Activated T-cell treated with anti-CD3 and anti-CD28 coated beads, Interleukin-2, amount 50 U/mL, for 4 hours (primary cell): ENCODE measurements at places on chromosomes 6 and 20. TPM values are rescaled to one million over a fixed set of nuclear protein-coding genes. Genes with fewer than 3 reads are reported as not detected.
A peak's percentile ranks its signal among the peaks of the same experiment; 100 is the strongest.

GRCh38 chr20:57384953-57385761 is 6.0 kb upstream of the RBM38 start:
- no peak for DNase-seq

HLA-DQB2 gene
- not detected for total RNA-seq

- no peak for DNase-seq
These were observed 19.3 kb upstream of the IYD start for GRCh38 chr6:150349546-150349945.

DHX35 gene
- total RNA-seq: 17.2 TPM

NCOA3 gene
- 118 TPM for total RNA-seq

DNA sequence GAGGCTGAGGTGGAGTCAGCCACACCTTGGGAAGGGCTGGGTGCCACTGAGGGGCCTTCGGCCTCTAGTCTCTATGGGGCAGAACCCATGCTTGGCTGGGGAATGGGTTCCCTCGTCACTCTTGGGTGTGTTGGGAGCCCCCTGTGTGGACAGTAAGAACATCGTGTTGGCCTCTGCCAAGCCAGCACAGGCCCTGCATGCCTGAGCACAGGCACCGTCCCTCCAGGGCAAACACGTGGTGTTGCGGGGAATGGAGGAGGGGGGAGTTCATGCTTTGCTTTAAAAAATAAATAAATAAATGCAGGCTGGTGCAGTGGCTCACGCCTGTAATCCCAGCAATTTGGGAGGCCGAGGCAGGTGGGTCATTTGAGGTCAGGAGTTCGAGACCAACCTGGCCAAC is 63.0 kb downstream of the EZR start:
- DNase-seq: no peak

LY6G5C gene
- 3.8 TPM for total RNA-seq

DNA sequence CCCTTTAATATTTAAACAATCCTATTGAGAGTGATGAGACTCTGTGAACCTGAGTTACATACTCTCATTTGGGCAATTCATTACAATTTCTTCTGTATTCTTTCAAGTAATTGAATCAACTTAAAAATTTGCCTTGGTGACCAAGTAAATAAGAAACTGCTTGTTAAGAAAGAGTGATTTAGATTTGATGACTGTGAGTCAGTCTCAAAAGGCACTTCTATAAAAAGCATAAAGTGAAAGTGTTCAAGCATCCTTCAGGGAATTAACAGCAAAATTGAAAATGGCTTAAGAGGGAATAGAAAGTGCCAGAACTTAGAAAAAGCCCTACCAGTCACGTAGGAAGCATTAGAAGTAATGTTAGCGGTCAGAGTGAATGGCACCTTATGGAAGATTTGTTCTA is 654.7 kb downstream of the EPM2A start:
- DNase-seq: no peak

DNA sequence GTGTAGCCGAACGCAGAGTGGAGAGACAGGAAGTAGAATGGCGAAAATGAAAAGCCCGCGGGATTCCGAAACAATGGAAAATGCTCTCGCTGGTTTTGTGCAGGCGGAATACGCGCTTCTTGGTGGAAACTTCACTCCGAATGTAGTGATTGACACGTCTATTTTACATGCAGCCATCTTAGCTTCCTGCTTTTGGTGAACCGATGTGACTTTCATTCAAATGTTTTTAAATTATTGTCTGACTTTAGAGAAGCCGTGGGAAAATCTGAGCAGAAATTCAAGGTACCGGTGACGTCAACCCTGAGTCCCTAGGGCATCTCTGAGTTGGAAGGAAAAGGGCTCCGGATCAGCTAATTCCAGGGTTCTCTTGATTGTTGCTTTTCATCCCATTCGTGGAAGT is 11.4 kb downstream of the GPX5 start:
- no peak for DNase-seq

GRCh38 chr20:58331961-58332551 is 22.5 kb downstream of the RAB22A start:
- DNase-seq: no peak

DNA sequence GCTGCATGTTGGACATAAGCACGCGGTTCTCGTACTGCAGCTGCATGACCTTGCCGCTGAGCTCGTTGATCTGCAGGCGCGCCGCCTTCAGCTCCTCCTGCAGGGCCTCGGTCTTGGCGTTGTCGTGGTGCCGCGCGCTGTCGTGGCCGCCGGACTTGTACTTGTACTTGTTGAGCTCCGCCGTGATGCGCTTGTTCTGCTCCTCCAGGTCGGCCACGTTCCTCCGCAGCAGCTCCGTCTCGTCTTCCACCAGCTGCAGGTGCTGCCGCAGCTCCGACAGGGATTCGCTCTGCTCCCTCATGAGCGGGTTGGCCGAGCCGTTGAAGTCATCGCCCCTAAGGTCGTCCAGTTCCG is 16.6 kb upstream of the KIAA0408 start:
- no peak for DNase-seq

OPRM1 gene
- not detected for total RNA-seq

GRCh38 chr6:132413499-132413802 is 12.2 kb upstream of the MOXD1 start:
- DNase-seq: no peak

NTSR1 gene
- total RNA-seq: not detected

- DNase-seq: no peak
These were observed 55.2 kb downstream of the PSMB1 start for GRCh38 chr6:170497841-170498301.

GRCh38 chr6:28154357-28154756 is 12.7 kb downstream of the ZKSCAN8 start:
- no peak for DNase-seq

DNA sequence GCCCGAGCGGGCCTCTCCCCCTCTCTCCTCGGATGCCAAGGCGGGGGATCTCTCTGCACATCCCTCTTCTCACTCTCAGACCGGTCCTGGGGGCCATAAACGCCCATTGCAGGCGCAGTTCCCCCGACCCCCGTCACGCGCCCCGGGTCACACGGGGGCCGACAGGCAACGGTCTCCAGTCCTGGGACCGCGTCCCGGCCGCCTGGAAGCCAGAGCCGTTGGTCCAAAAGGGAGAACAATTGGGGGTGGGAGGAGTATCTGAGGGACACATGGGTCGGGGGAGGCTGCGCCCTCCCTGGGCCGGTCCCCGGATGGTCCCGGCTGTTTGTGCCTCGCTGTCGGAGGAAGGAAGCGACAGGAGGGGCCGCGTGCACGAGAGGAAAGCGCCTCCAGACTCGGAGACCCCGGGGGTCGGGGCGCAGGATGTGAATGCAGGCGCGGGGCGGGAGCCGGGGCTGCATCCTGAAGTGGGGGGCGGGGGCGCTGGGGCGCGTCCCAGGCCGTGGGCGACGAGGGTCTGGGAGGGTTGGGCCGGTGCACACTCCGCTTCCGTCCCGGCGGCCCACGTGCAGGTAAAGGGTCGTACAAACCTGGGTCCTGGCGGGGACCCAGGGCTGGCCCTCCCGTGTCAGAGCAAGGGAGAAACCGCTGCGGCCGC is 903 bp downstream of the SLC4A11 start:
- no peak for DNase-seq

DNA sequence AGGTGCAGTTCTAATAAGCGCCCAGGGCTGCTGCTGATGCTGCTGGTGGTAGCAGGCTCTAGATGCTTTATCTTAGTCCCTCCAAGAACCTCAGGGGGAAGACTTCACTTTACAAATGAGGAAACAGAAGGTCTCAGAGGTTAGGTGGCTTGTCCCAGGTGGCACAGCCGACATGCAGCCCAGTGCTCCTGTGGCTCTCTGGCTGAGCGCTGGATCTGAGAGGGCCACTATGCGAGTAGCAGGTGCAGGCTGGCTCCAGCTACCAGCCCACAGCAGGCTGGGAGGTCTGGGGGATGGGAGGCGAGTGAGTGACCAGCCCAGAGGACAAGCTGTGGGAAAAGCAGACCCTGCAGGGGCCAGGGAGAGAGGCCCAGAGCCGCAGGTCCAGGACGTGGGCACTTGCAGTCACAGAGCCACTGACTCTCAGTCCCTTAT is 90.9 kb downstream of the PRND start:
- DNase-seq: no peak

- DNase-seq: no peak
These were observed 66.2 kb downstream of the SLC22A23 start for GRCh38 chr6:3390698-3391097.

DNA sequence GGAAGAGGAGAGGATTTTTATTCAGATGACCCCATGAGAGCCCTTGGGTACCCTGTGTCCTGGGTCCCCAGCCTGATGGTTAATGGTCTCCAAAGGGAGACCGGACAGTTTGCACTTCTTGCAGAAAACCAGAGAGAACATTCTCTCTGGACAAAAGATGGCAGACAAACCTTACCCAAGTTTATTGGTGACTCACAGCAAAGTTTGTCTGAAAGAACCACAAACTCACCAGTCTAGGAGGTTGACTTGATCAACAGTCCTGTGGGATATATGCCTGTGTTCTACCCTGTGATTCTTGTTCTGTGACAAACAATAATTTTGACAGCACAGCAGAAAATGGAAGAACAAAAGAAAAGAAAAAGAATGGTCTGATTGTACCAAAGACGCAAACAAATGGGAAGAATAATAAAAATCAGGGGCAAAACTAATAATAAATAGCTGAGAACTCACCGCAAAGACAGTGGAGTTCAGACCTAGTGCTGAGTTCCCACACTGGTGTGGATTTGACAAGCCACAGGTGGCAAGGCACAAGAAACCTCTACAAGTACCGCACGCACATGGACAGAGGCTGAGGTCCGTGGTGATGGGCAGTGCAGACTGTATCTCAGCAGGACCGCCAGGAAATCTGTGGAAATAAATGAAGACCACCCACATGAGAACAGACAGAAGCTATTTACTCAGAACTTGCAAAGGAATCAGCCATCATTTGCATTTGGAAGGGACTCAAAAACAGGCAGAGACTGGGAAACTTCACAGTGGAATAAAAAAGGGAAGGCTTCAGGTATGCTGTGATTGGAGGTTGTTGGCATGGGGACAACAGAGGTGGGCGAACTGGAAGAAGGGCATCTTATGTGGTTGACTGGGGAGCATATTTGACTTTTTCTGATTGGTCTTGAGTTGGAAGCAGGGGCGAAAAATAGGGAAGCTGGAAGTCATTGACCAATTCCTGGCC is 246.3 kb upstream of the RNF24 start:
- DNase-seq: no peak

GRCh38 chr6:106256201-106256968 is 69.2 kb downstream of the ATG5 start:
- DNase-seq: no peak

CST8 gene
- total RNA-seq: not detected

DNA sequence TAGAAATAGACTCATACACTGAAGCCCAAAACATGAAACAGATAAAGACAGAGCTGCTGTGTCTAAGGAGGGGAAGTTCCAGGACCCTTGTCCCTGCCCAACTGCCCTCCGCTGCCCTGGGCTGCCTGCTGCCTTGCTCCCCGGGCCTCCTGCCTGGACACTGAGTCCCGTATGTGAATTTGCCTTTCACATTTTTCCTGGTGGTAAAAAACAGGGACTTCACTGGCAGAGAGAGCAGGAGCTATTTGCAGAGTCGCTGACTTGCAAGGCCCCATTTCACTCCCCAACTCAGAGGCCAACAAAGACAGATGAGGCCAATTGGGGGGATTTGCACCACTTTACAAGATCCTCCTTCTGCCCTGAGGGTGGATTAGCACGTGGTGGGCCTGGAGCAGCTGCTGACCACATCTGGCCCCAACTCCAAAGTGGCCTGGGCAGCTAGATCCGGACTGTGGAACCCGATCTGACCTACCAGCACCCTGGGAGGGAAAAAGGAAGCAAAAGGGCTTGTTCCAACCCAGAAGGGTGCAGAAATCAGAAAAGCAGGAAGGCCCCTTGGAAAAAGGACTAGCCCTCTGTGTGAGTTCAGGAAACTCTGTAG is 61.4 kb downstream of the NOL4L start:
- DNase-seq: no peak

GMPR gene
- total RNA-seq: 0.58 TPM

SPATA25 gene
- total RNA-seq: 0.73 TPM

DNA sequence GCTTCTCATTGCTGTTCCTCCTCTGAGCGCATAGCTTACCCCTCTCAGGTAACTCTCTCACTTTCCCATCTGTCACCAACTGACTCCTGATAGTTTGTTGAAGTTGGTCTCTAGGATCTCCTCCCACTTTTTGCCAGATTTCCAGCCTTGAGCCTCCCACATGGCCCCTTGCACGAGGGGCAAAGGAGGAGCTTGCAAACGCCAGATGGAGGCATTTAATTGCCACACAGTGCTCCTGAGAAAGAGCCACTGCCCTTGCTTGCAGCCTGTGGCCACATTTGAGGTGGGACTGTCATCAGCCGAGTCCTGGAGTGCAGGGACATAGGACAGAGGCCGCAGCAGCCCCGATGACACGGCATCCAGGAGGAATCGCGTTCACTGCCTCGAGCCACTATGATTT is 348.7 kb downstream of the SMOC2 start:
- DNase-seq: no peak

- no peak for DNase-seq
These were observed 59.1 kb downstream of the SCAF8 start for GRCh38 chr6:154792325-154792724.

SCGN gene
- not detected for total RNA-seq

DNA sequence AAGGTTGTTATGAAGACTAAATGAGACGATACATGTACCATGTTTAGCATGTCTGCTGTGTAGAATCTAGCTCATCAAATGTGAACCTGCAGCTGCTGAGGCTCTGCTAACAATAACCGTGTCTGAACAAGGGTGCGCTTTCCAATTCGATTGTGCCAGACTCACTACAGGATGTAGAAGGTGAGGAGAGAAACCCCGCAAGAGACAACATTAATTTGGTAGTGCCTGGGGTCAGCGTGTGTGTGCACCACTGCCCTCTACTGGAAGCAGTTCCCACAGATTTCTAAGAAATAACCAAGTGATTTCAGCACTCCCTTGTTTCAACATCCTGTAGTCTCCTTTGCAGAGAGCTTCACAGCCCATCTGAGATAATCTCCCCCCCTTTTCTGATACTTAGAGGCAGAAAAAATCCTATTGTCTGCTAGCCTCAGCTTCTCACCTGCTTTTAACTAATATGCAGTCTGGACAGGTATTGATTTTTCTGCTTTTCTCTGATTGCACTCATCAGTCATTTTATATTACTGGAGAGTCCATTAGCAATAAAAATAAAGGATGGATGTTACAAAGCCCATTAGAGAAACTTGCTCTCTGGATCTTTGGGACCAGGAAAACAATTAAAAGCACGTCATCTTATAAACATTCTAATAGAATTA is 96.7 kb upstream of the BACH2 start:
- peak; percentile 73 for DNase-seq

DNA sequence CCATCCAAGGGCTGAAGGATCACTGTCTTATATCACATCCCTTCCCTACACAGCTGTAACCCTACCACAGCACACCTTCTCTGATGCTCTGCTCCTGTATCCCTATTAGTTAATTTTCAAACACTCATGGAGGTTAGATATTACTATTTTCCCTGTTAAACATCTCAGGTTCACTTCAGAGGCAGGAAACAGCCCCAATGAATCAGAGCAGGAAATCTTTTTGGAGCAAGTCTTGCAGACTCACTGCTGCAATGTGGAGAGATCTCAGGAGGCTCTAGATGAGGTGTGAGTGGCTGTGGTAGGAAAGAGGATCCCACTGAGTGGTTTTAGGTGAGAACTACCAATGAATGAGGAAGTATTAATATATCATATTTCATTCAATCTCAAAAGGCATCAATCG is 19.7 kb upstream of the HTR1B start:
- DNase-seq: no peak

FAM209B gene
- total RNA-seq: 1.1 TPM
